T-cell (primary cell): ENCODE measurements at places on chromosomes 5 and 9. TPM values are rescaled to one million over a fixed set of nuclear protein-coding genes. Genes with fewer than 3 reads are reported as not detected.

- DNase-seq = no peak
These were observed 19.9 kb downstream of the PRRX2 start for GRCh38 chr9:129685220-129685932.

DNA sequence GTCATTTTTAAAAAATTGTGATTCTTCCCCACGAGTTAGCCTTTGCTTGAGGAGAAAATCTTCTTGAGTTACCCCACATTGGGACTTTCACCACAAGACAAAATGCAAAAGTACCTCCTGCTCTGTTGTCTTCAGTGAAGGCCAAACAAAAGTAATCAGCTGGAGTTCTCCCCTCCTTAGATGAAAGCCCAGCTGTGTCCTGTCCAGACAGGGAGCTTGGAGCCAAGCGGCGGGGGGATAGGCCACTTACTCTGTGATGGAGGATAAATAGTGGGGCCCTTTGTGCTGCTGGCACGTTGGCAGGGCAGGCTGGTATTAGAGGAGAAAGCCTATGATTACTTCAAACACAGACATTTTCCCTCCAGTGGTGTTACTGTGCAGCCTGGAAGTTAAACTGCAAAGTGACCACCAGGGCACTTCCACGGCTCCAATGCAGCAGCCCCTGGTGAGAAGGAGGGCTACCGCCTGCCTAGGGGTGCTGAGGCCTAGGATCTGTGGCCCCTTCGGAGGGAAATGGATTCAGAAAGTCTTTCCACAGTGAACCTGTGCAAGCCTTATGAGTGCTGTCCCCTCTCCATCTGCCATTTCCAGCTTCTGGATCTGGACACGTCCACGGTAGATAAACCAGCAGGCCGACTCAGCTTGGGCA, 155.0 kb downstream of the TMEM167A start:
- DNase-seq = no peak

- DNase-seq = no peak
These were observed 1271.3 kb downstream of the EFNA5 start for GRCh38 chr5:106399391-106399790.

DNA sequence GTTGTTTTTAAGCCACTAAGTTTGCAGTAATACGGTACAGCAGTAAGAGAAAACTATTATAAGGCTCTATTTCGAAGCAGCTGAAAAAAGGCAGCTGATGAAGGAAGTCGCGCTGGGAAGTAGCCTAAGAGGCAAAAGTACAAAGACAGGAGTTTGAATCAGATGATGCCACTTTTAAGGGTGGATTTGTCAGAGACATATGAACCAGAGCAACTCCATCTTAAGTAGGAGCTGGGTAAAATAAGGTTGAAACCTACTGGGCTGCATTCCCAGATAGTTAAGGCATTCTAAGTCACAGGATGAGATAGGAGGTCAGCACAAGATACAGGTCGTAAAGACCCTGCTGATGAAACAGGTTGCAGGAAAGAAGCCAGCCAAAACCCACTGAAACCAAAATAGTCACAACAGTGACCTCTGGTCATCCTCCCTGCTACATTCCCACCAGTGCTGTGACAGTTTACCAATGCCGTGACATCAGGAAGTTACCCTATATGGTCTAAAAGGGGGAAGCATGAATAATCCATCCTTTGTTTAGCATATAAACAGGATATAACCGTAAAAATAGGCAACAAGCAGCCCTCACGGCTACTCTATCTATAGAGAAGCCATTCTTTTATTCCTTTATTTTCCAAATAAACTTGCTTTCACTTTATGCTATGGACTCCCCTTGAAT, 91.8 kb upstream of the PRSS3 start:
- no peak for DNase-seq

DNA sequence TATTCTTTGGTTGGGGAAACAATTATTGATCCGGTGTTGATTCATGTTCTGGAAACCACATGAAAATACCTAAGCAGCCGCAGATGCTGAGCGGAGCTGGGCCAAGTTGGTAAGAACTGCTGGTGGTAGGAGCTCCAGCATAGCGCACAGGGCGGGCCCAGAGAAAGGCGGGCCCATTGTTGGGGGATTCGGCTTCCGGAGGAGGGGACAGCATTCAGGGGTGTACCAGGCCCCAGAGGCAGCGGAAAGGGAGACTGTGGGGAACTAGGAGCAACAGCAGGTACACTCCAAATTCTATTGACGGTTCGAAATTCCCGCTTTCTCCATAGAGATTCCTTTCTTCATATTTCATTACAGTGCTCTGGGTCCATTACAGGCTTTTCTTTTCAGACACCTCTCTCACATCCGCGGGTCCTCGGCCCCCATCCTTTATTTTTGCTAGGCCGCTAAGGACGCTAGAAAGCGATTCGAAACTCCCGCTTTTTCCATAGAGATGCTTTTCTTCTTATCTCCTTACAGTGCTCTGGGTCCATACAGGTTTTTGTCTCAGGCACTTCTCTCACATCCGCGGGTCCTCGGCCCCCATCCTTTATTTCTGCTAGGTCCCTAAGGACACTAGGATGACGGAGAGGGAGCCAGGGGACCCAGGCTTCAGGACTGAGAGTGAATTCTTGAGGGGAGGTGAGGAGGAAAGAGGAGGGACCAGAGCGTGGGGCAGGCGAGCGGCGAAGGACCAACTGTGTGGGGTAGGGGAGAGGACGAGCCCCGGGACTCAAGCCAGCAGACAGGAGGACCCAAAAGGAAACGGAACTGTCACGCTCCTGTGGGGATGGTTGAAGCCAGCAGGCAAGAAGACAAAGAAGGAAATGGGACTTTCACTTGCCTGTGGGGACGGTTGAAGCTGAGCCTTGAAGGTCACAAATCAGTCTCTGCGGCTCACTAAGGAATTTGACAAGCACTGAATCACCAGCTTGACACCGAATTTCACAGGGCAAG, at the start of gene CCDC152:
TSS of gene CCDC152 (plus strand) at position 213 of the 996 bp plus-strand sequence. CDS start 2,304 bp downstream, outside the sequence.
- peak; percentile 52 for DNase-seq

GRCh38 chr5:56686337-56687195, 128.8 kb upstream of the MAP3K1 start:
- DNase-seq = no peak

GRCh38 chr5:68898951-68899471, 194.8 kb upstream of the SLC30A5 start:
- DNase-seq = no peak

DNA sequence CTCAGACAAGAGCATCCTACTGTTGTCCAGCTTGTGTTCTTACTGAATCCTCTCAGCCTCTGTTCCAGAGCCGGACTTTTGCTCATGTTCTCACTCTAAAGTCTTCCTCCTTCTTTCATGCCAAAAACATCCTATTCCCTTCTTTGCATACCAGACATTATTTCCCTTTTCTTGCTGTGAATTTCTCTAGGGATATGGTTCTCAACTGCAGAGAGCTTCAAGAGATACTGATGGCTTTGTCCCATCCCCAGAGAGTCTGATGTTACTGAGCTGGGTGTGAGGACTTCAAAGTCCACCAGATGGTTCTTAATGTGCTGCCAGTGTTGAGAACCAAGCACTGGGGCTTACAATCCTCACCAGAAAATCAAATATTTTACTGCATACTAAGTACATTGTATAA, 98.6 kb upstream of the FER start:
- DNase-seq = no peak

DNA sequence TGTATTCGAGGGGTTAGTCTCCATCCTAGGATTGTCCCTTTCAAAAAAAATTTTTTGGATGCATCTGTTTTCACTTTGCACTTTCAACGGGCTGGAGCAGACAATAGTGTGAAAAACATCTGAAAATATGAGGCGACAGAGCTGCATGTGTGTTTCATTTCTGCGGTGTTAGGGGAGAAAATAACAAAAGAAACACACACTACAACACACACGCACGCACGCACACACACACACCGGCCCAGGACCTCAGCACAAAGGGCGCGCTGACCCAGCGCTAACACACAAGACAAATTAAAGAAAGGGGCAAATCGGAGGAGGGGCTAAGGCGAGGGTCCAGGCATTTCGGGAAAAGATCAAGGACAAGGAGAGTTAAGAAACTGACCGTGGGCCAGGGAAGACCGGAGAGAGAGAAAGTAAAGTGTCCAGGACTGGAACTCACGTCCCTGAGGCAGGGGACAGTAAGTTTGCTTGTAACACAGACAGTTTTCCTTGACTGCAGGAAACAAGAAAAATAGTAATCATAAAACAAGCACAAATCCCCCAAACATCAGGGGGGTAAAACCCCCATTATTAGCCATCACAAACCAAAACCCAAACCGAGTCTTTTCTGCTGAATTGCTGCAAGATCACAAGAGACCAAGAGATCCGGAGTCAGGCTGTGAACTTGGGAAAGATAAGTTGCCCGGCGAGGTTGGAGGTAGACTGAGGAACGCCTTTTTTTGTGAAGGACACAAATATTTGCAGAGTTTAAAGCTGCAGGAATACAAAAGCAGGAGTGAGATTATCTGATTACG, 302.1 kb downstream of the PARP8 start:
- DNase-seq = no peak

DNA sequence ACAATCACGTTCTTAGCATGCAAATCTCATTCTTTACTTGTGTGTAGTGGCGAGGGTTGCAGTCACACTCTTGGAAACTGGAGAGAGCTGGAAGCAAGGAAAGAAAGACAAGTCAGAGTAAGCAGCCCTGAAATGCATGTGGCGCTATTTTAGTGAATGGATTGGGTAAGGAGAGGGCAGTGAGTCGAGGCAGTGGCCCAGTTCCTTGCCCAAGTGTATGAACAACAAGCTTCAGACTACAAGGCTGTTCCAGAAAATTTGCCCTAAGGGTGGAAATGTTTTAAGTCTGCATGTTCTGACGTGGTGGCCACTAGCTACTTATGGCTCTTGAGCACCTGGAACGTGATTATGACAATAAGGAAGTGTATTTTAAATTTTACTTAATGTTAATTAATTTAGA, 59.4 kb upstream of the PTPN3 start:
- no peak for DNase-seq

GRCh38 chr5:139976703-139977102, 66.4 kb downstream of the NRG2 start:
- no peak for DNase-seq

DNA sequence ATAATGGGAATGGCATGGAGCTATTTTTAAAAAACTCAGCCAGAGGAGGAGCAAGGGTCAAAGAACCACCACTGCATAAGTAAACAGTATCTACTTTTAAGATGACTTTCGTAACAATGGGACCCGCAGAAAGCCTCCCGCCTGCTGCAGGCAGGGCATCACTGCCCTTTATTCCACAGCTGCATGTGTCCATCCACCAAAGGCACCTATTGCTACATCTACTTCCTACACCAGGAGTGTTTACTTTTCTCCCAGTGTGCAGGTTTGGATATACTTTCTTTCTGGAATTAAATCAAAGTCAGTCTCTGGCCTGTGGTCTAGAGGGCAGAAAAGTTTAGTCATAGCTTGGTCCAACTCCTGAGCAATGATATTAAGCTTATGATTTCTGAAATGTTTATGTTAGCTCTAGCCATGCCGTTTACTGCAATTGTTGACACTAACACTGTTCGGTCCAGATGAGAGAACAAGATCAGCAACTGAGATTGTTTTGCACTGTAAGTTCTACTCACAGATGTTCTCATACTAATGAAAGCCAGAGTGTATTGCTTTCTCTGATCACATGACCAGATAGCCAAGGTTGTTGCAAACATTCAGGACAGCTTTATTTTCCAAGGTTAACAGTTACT, 391.5 kb downstream of the FGF10 start:
- DNase-seq = no peak

DNA sequence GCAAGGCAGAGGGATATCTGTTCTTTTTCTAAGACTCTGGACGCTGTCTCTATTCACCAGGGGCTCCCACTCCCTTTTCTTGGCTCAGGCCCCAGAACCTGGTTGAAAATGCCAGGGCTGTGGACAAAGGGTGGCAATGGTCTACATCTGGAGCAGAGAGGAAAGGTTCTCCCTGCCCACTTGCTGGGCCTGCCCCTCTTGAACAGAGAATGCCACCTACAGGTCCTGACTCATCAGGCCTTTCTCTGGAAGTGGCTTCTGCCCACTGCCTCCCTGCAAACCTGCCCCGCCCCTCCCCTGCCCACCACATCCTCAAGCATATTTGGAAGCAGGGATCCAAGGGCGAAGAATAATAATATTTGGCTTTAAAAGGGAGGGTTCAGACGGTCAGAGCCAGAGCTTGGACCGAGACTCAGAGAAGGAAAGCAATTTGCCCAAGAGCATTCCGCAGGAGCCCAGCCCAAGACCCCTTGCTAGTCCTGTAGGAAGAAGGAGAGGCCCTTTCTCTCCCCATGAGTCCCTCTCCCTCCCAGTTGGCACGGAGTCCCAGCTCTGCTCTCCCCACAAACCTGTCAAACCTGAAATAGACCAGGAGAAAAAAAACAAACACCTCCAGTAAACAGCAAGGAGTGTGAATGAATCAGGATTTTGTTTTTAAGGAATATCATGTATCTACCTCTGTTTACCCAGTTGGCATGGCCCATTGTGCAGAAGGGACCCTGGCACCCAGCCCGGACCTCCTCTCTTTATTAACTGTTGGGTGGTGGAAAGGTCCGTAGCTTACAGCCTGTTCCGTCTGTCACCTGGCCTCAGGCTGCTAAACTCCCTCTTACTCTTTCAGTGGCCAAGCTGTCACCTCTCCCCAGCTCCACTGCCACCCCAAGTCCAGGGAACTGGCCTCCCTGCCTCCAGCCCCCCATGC, 37.7 kb upstream of the STXBP1 start:
- no peak for DNase-seq

GRCh38 chr5:177535125-177535524, 18.4 kb upstream of the DDX41 start:
- no peak for DNase-seq

DNA sequence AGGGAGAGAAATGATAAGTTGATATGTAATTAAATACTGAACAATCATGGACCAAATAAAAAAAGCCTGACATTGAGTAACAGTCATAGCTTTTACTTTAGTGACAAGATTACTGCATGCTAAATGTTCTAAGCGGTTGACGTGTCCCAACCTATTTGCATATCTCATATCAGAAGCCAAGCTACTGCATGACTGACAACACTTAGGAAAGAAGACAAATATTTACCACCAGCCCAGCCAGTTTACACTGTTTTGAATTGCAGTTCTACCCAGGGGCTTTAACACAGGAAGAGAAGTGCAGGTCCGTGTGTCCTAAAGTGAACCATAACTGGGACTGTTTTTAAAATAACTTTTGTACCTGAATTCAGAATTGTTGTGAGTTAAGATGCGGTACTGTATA, 219.9 kb downstream of the PRDM9 start:
- DNase-seq = no peak

GRCh38 chr9:86991077-86991476, 43.8 kb upstream of the GAS1 start:
- no peak for DNase-seq

KYAT1 gene
- total RNA-seq = 11.7 TPM

CRB2 gene
- total RNA-seq = not detected

CSF1R gene
- 0.36 TPM for total RNA-seq

SRD5A1 gene
- 4.9 TPM for total RNA-seq

AQP7 gene
- 0.20 TPM for total RNA-seq
